ENCODE measurements at places on chromosomes 7 and 10.

- peak; percentile 26 for DNase-seq
Observed at GRCh38 chr10:49398000-49398861, 2.3 kb upstream of the DRGX start.

GRCh38 chr7:77729574-77730348, 33.5 kb downstream of the RSBN1L start:
- DNase-seq = no peak

- no peak for DNase-seq
Observed at GRCh38 chr7:22604246-22604645, 104.3 kb upstream of the STEAP1B start.

DNA sequence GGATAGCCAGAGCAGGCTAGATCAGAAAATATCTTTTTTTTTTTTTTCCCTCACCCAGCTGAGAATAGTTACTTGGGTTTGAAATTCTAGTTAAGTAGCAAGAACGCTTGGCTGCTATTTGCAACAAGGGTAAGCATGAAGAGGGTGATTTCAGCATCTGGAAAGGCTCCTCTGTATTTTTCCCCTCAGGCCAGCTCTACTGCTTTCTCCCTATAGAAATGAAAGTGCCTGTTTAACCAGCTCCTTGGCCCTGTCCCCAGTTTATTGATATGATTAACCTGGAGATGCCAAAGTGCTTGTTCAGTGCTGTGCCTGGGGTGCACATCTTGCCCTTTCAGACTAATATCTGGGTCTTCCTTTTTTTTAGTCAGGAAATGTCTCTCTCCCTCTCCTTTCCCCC, 37.1 kb downstream of the AP3M1 start:
- DNase-seq = no peak

- peak; percentile 48 for DNase-seq
Observed at GRCh38 chr7:131109759-131110296, 217.8 kb upstream of the MKLN1 start.

DNA sequence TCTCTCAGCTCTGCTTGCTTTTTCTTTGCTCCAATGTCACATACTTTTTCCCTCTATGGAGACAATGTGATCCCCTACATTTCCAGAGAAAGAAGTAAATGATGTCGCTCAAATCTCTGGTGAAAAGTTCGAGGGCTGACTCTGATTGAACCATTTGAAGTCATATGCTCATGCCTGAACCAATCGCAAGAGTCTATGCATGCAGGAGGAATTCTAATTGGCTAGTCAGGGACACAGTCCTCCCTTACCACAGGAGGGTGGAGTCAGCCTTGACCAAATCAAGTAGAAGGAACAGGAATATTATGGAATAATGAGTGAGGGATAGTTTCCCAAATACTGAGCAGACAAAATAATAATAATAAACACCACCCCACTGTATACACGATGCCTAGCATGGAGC, 96.8 kb downstream of the PRLHR start:
- no peak for DNase-seq

GRCh38 chr10:48884179-48885045, 55.2 kb downstream of the LRRC18 start:
- DNase-seq = no peak

DNA sequence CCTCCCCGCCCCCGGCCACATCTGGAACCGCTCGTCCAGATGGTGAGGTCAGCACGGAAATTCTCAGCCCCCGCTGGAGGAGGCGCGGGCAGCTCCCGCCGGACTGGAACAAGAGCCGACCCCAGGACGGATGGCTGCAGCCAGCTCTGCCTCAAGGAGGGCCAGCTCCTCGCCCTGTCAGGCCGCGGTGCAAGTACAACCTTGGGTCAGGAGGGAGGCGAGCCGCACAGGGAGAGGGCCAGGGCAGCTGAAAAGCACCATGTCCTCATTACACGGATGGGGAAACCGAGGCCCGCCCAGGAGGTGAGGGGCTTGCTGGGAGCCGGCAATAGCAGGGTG, 3.8 kb upstream of the GRIFIN start:
- DNase-seq = no peak

GRCh38 chr7:138857728-138858127, 59.7 kb upstream of the ATP6V0A4 start:
- no peak for DNase-seq

DNA sequence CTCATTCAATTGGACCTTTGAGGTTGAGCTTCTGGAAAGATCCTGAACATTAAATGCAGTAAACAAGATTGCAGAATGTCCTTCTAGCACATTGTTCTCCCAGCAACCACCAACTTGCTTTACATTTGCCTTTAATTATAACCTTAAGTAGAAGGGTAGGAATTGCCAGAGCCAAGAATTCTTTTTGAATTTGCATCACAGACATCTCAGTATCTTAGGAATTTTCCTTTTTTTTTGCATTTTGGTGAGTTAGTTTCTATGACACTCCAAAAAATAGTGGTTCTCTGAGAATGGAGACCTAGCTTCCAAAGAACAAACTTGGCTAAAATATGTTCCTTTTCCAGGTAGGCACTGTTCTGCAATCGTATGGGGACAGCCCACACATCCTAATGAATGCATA, 456.0 kb downstream of the GATA3 start:
- DNase-seq = no peak

DNA sequence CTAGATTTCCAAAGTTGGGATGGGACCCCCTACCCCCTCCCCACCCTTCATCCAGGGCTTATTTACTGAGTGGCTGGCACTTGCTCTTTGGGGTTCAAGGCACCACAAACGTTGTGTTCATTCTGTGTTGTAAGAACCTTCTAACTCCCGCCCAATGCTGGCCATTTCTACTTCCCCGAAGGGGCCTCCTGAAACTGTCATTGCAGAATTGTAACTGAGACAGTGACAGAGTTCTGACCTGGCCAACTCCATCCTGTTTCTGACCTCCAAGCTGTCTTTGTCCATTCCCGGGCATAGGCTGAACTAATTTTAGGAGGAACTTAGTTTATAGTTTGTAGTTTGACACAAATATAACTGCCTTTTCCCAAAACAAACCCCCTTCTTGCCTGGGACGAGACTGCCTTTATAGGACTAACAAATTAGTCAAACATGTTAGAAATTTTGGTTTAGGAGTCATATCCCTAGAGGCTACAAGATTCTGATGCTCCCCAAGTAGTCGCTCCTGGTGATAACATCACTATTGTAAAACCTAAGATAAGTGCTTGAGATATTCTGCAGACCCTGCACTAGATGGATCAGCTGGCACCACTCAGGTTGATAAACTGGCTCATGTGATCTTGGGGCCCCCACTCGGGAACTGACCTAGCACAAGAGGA, 34.8 kb upstream of the ZMIZ2 start:
- DNase-seq = no peak

DNA sequence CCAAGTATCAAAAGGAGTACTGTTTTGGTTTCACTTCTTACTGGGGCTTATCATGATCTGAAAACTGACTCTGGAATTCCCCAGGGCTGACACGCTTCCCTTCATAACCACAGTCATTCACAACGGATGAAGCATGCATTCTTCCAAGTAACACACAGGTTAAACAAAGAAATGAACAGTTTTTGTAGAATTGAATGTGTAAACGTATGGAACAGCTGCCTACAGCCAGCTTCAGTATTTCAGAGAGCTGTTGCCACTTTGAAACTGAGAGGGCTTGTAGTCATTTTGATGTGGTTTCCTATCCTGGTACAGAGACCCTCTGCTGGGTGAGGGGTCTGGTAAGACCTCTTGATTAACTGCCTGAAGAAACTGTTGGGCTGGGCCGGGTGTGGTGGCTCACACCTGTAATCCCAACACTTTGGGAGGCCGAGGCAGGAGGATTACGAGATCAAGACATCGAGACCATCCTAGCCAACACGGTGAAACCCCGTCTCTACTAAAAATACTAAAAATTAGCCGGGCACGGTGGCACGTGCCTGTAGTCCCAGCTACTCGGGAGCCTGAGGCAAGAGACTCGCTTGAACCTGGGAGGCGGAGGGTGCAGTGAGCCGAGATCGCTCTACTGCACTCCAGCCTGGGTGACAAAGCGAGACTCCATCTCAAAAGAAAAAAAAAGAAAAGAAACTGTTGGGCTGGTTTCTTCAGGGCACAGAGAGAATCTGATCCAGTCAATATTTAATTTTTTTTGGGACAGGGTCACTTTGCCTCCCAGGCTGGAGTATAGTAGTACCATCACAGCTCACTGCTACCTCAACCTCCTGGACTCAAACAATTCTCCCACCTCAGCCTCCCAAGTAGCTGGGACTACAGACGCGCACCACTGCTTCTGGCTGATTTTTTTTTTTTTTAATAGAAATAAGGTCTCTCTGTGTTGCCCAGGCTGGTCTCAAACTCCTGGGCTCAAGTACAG, 4.7 kb downstream of the NFE2L3 start:
- no peak for DNase-seq

DNA sequence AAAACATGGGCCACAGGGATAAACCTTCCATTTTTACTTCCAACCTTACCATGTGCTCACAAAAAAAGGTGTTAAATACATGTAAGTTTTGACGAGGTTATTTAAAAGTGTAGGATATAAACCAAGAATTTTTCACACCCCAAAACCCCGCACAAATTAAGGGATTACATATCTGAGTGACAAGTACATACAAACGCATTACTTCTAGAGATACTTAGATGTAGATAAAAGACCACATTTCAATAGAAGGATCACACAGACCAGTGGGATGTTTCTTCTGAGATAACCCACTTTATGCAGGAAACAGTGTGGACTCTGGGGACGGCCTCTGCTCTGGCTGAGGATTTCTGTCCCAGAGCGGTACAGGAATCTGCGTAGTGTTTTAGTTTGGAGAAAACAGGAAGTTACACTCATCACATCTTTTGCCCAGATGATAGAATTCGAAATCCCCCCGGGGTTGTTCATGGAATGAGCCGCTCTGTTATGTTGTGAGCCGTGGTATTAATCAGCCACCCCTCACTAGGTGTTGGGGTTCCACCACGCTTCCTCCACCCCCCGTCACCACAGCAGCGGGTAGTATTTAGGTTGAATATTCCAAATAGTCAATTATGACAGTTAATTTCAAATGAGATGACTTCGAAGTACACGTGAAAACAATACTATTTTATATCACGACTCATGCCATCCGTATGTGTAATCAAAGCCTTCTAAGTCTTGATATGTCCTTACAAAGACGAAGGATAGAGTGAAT, 1.3 kb upstream of the CUL1 start:
- DNase-seq = no peak

DNA sequence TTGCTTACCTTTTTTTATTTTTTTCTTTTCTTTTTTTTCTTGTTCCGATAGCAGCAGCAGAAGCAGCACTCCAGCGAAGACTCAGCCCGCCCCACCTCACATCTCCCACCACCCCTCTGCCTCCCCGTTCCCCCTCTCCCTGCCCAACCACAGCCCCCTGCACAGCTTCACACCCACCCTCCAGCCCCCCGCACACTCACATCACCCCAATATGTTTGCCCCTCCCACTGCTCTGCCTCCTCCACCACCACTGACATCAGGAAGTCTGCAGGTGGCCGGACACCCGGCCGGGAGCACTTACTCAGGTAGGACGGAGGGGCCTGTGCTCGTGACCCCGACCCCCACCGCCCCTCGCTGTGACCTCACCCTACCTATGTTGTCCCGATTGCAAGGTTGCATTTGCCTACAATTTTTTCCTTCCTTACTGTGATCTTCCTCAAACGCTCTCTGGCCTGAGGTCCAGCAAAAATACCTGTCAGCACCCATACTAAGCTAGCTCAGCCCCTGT, 367.2 kb upstream of the GALNT17 start:
- no peak for DNase-seq

- DNase-seq = no peak
Observed at GRCh38 chr10:59668096-59668495, 41.6 kb downstream of the SLC16A9 start.

DNA sequence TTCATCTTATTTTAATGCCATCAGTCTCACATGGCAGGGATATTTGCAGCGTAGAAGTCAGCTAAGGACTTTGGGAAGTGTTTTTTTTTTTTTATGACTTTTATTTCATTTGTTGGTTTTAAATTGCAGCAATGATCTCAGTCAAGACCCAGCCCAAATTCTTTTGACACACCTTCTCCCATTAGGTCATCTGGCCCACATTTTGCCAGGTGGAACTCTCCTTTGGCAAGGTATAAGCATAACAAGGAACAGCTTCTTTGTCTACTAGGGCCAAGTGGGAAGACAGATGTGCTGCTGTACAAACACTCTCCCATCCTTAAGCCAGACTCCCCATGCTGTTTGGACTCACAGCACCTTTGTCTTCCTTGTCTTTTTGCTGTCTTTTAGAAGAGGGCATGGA, 41.8 kb downstream of the PLEKHA8 start:
- no peak for DNase-seq

DNA sequence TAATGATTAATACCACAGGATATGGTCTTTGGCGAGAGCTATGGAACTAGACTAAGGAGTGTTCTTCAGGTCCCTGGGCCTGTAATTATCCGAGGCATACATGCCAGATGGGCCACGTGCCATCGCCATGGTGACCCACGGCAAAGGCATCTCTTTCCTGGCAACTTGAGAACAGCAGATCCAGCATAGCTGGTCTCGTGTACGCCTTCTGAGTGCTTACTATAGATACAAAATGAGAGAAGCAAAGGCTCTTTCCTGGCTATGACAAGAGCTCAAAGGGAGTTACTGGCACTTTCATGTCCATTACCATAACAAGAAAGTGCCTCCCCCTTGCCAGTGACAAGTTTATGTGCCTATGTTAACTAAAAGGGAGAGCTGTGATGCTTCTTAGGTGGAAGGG, 26.0 kb upstream of the GLI3 start:
- DNase-seq = no peak

DNA sequence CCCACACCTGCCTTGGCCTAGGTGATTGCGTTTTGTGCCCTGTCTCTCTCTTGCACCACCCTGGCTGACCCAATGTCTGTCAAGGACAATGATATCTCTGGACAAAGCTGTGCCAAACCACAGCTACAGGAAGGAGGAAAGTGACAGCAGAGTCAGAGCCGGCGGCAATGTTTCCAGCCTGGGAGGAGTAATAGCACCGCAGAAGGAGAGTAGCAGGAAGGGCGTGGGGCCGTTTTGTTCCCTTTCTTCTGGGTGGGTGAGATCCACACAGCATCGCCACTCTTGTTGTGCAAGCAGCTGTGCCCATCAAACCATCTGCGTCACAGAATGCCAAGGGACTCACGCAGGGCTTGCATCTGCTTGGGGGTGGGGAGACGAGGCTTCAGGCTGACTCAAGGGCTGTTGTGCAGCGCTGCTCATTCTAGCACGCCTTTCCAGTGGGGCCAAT, 341.6 kb upstream of the AUTS2 start:
- no peak for DNase-seq

GRCh38 chr7:27095050-27095896, 527 bp downstream of the HOXA1 start:
- no peak for DNase-seq

DNA sequence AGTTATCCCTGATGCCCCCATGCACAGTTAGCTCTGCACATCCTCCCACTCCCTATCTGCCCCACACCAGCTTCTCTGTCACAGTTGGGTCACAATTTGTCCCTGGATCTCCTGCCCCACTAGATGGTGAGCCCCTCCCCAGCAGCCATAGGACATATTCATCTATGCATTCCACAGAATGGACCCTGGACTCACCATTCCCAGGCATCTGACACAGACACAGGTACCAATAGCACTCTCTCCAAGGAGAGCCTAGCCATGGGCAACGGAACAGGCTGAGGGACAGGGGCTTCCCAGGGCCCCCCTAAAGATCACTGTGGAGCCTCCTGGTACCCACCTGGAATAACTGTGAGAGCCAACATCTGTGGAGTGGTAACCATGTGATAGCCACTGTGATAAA, 34.7 kb upstream of the EEPD1 start:
- DNase-seq = no peak
